CD4-positive, alpha-beta T cell treated with Interleukin-21 for 1 hour (primary cell): ENCODE measurements at places on chromosomes 7 and 10.

- no peak for DNase-seq
Observed at GRCh38 chr7:135771961-135772638, 23.5 kb upstream of the FAM180A start.

- no peak for DNase-seq
Observed at GRCh38 chr10:31069411-31069810, 37.7 kb upstream of the ZNF438 start.

- DNase-seq, result peak; percentile 25
Observed at GRCh38 chr10:71270301-71271220, 48.5 kb upstream of the SLC29A3 start.

GRCh38 chr7:46786221-46786954 lies 795.5 kb downstream of the TNS3 start:
- no peak for DNase-seq

- DNase-seq, result no peak
Observed at GRCh38 chr10:35885076-35885475, 243.0 kb upstream of the FZD8 start.

GRCh38 chr10:116164291-116164690 lies 108.7 kb downstream of the GFRA1 start:
- DNase-seq, result no peak

- DNase-seq, result peak; percentile 22
Observed at GRCh38 chr7:64636386-64636785, 29.5 kb upstream of the ZNF107 start.

- DNase-seq, result no peak
Observed at GRCh38 chr10:79088176-79088575, 19.4 kb downstream of the ZMIZ1 start.

- no peak for DNase-seq
Observed at GRCh38 chr7:47202146-47202783, 379.6 kb downstream of the TNS3 start.

DNA sequence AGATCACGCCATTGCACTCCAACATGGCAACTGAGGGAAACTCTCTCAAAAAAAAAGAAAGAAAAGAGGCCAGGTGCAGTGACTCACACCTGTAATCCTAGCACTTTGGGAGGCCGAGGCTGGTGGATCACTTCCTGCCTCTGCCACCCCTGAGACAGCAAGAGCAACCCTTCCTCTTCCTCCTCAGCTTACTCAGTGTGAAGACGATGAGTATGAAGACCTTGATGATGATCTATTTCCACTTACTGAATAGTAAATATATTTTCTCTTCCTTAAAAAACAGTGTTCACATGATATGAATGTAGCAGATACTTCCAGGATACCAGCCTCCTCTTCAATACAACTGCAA lies 2.1 kb upstream of the ZKSCAN1 start:
- DNase-seq, result no peak

- no peak for DNase-seq
Observed at GRCh38 chr7:105046414-105046813, 32.4 kb downstream of the KMT2E start.

DNA sequence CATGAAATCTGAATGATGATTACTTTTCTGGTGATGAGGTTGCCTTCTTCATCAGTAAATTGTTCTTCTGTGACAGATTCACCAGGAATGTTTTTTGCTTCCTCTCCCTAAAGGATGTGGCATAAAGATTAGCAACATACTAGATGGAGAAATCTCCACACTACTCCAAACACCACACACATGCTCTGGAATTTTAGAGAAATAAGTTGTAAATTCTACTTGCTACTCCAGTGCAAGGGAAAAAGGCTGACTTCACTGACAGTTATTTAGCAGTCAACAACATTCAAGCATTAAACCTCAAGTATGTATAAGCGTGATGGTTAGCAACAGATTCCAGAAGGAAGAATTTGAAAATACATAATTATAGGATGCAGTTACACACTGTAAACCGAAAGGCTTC lies 137.9 kb upstream of the CCDC6 start:
- DNase-seq, result no peak

GRCh38 chr10:32065856-32066255 lies 9.6 kb upstream of the KIF5B start:
- no peak for DNase-seq

- DNase-seq, result peak; percentile 71
Observed at GRCh38 chr10:100518761-100519241, 860 bp downstream of the SEC31B start.

GRCh38 chr7:149633976-149634945 lies 136.7 kb upstream of the ZNF746 start:
- DNase-seq, result no peak

- peak; percentile 35 for DNase-seq
Observed at GRCh38 chr10:98041352-98042043, 11.1 kb upstream of the CRTAC1 start.

GRCh38 chr10:11304906-11305585 lies 287.4 kb downstream of the CELF2 start:
- DNase-seq, result no peak

- no peak for DNase-seq
Observed at GRCh38 chr10:104100795-104101194, 15.1 kb upstream of the COL17A1 start.

- DNase-seq, result no peak
Observed at GRCh38 chr10:52071814-52072213, 242.3 kb upstream of the DKK1 start.

DNA sequence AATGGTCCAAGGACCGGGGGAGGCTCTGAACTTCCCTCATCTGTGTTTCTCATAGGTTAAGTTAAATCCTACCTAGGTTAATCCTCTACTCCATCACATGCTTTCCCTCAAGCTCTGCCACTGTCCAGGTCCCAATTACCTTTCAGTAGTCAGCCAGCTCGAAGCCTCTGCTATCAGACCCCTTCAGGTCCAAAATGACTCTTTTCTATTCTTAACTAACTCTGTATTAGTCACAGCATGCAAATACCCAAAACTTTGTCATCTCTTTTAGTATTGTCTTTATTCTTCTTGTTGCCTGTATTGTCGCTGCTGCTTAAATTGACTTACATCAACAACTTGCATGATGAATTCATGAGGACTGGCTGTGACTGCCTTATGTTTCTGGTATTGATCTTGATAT lies 15.3 kb downstream of the PPP1R17 start:
- DNase-seq, result no peak

DNA sequence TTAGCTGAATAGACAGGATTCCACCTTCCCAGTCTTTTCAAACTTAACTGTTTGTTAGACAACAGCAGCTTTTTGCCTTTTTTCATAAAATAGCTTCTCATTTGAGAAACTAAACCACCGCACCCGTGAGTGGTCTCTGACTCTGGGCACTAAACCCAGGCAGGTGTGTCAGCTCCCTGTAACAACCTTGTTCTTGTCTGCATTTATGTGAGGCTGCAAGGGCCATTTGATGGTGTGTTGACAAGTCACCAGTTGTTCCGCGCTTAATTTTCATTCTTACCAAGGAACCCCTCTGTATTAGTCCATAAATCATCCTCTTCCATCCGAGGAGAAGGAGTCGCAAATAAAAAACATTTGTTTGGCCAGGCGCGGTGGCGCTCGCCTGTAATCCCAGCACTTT lies 1.5 kb downstream of the STOX1 start:
- no peak for DNase-seq

DNA sequence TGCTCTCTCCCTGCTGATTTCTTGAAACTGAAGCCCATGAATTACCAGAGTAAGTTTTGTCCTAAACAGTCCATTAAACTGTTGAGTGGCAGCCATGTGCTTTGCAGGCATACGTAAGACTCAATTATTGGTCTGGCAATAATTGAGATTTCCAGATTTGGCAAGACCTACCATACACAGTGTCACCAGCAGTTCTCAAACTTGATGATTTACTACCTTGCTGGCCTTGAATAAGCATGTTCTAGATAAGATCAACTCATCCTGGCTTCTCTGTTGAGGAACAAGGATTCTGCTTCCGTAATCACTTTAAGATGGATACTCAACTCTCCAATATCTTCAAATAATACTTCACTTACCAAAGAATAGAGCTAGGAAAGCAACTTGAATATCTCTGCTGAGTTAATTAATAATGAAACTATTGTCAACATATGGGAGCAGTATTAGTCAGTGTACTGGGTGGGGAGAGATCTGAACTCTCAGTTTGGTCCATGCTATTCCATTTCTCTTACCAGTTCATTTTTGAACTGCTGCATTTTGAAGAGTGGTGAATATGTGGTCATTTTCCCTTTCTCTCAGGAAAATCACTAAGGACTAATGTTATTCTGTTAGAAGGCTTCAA lies 181.4 kb downstream of the IPMK start:
- no peak for DNase-seq

- no peak for DNase-seq
Observed at GRCh38 chr7:43692582-43693373, 36.5 kb downstream of the COA1 start.

DNA sequence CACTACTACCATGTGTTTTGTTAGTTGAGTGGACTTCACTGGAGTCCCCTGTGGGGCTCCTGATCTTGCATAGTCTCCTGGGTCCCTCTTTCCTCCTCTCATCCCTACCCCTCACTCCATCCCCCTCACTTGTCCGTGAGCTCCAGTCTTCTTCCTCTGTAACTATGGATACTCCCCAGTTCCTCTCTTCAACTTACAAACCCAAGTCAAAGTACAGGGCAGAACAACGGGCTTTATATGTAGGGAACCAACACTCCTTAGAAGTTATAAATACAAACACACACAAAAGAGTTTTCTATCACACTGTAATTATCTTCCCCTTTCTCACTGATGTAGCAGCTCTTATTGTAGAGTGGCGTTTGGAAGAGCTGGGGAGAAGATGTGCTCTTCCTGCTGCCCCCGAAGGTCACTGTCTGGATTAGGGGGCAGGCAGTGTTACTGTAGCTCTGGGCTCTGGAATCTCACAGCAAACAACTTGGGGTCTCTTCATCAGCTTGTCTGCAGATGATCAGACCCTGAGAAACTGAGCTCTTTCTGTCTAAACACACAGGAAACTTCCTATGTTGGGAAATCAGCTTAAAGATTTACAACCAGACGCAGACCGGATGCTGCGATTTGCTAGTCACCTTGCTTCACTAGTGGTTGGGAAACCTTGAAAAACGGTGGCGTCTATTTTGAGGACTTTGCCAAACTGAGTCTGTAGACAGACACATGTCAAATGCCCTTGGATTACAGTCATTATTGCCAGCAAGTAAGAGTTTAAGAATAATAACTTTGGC lies 13.6 kb downstream of the SNX10 start:
- DNase-seq, result no peak

GRCh38 chr7:38518541-38518940 lies 112.6 kb downstream of the AMPH start:
- DNase-seq, result no peak

DNA sequence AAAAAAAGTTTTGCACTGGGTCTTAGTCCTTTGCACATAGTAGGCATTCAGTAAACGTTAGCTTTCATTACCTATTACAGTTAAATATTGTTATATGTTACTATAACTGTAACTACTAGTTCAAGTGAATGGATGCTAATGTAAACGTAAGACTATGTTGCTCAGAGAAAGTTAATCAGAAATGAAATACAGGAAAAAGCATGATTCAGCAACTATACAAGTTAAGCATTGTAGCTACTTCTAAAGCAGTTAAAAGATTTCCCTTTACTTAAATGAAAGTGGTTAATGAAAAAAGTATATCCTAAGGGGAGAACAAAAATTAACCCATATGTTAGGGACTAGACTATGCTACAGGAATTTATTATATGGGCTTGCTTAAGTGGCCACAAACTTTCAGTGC lies 121.2 kb downstream of the SKAP2 start:
- DNase-seq, result no peak

GRCh38 chr10:70602665-70603448 lies at the start of gene PRF1:
Gene PRF1 (minus strand): TSS chr10:70602741. CDS start chr10:70600902, 1,839 bp downstream.
- peak; percentile 86 for DNase-seq

DNA sequence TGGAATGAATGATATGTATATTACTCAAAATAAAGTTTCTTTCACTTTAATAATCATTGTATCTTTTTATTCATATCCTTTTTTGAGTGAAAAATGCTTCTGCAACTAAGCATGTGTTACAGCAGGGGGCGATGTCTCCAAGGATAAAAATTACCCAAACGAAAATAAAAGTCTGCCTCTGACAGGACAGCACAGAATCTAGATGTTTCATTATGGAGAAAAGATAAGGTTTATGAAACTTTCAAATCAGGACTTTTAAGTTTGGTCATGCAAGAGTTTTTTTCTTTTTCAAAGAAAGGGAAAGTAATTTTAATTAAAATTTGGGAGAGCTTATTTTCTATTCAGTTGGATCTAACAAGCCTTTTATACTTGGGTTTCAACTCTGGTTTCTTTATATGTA lies 48.4 kb downstream of the TES start:
- peak; percentile 58 for DNase-seq

DNA sequence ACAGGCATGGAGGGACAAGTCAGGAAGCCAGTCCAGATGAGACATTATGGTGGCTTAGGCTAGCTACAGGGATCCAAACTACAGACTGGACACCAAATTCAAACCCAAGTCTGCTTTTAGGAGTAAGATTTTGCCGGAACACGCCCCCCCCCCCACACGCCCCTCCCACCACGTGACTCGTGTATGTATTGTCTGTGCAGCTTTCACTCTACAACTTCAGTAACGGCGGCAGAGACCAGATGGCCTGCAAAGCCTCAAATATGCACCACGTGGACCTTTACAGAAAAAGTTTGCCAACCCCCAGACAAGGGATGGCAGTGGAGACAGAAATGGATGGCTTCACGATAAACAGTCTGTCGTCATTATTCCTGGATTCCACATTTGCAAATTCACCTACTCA lies 14.5 kb downstream of the HIPK2 start:
- DNase-seq, result no peak

GRCh38 chr7:33596686-33597085 lies 308.7 kb upstream of the BMPER start:
- no peak for DNase-seq

GRCh38 chr7:155399577-155399976 lies 58.4 kb upstream of the EN2 start:
- no peak for DNase-seq
